Erythroblast (primary cell): ENCODE measurements at places on chromosomes 3 and 15.

DNA sequence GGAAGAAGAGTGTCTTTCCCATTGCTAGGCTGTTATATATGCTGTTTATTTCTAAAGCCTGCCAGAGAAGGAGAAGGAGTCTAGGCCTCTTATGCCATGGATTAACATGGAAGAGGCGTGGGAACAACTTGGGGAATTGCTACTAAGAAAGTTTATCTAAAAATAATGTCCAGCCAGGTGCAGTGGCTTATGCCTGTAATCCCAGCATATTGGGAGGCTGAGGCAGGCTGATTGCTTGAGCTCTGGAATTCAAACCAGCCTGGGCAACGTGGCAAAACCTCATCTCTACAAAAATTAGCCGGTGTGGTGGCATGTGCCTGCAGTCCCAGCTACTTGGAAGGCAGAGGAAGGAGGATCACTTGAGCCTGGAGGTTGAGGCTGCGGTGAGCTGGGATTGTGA lies 51.7 kb upstream of the ARPP19 start:
- no peak for DNase-seq

DNA sequence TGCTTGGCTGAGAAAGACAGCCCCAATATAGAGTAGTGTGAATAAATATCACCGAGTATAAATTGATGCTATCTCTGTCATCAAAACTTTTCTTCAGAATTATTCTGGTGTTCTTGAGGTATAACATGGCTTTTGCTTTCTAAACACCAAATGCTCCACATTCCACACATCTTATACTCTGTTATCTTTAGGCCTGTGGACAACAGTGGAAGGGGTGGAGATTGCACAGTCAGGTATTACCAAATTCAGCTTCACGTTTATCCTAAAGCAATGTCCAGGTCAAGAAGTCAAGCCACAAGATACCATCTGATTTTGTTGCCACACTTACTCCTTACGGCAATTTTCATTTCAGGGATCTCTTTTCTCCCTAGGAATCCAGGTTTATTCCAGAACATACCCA lies 394.8 kb downstream of the SI start:
- no peak for DNase-seq

GRCh38 chr3:80000022-80000421 lies 232.2 kb upstream of the ROBO1 start:
- DNase-seq: no peak

DNA sequence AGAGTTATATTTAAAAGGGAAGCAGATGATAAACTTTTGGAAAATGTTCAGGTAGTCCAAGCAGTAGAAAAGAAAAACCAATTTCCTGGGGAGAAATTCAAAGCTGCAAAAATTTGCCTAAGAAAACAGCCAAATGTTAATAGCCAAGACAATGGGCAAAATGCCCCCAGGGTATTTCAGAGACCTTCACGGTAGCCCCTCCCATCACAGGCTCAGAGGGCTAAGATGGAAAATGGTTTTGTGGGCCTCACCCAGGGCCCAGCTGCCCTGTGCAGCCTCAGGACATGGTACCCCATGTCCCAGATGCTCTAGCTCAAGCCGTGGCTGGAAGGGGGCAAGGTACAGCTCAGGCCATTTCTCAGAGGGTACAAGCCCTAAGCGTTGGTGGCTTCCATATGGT lies 391.0 kb downstream of the ZIC4 start:
- DNase-seq: no peak

- DNase-seq: no peak
Observed at GRCh38 chr3:4696266-4696665, 203.1 kb downstream of the ITPR1 start.

GRCh38 chr3:168696051-168696450 lies 600.3 kb upstream of the GOLIM4 start:
- no peak for DNase-seq

GRCh38 chr3:109257269-109257668 lies 59.0 kb downstream of the DPPA2 start:
- no peak for DNase-seq

DNA sequence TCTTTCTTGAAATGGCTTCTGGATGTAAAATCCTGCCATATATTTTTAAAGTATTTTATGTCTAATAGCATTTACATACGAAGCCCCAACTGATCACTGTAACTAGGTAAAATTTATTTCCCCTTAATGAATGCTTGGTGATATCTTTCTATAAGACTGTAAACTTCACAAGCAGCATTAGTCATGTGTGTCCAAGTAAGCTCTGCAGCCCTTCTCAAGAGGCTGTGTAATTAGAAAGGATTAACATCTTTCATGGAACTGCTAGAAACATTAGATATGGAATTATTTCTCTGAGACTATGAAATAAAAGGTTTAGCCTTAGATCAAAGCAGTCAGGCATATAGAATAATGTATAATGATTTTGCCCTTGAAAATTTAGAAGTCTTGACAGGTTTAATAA lies 143.3 kb downstream of the EPHA3 start:
- DNase-seq: no peak

- DNase-seq: no peak
Observed at GRCh38 chr3:101665851-101666250, 11.1 kb downstream of the ZBTB11 start.

DNA sequence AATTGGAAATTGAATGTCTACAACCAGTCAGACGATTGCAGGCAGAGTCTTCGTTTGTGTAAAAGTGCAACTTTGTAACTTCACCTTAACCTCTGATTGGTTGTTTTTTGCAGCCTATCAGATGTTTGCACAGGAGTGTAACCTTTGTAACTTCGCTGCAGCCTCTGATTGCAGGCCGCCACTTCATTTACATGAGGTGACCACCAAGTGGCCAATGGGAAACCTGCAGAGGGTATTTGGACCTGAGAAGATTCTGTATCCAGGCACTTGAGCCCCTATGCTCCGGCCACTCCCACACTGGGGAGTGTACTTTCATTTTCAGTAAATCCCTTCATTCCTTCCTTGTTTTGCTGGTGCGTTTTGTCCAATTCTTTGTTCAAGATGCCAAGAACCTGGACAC lies 68.1 kb upstream of the PFN2 start:
- no peak for DNase-seq

- DNase-seq: no peak
Observed at GRCh38 chr3:139103484-139103883, 58.8 kb upstream of the PRR23C start.
